ENCODE measurements at places on chromosomes 4 and X.

GRCh38 chrX:70171624-70172023 is 5.7 kb upstream of the DGAT2L6 start:
- DNase-seq = no peak

GRCh38 chrX:116272861-116273260 is 102.3 kb downstream of the AGTR2 start:
- no peak for DNase-seq

DNA sequence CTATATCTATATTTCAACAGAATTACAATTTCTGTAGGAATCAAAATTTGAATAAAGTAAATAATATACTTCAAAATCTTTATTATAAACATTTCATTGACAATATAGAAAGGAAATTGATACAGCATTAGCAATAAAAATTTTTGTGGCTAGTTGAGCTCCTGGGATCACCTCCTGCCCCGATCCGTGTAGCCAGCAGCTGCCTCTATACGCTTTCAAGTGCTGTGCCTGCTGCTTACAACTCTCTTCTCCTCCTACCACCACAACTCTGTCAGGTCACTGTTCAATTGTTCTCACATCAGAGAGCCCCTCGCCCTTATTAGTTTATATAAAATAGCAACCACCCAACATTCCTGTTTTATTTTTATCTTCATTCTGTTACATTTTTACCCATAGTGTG is 27.6 kb downstream of the INPP4B start:
- no peak for DNase-seq

DNA sequence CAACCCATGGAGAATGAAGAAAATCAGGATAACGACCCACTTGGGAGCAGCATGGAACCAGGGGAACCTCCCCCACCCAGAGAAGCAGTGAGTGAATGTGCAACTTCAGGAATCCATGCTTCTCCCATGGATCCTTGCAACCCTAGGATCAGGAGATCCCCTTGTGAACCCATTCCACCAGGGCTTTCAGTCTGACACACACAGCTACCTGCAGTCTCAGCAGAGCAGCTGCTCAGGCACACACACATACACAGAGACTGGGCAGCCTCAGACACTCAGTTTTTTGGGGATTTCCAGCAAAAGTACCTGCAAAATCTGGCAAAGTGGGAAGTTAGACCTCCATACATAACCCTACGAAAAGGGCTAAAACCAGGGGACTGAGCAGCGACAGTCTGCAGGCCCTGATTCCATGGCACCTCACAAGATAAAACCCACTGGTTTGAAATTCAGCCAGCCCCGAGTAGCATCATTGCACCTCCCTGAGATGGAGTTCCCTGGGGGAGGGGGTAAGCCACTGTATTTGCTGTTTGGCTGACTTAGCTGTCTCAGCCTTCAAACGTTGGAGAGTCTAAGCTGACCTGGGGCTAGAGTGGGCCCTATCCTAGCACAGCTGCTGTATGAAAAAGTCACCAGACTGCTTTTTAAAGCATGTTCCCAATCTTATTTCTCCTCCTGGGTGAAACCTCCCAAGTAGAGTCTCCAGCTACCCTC is 737.5 kb upstream of the NDST4 start:
- no peak for DNase-seq

- no peak for DNase-seq
Measured at GRCh38 chrX:101906136-101906796, 25.6 kb downstream of the ZMAT1 start.

DNA sequence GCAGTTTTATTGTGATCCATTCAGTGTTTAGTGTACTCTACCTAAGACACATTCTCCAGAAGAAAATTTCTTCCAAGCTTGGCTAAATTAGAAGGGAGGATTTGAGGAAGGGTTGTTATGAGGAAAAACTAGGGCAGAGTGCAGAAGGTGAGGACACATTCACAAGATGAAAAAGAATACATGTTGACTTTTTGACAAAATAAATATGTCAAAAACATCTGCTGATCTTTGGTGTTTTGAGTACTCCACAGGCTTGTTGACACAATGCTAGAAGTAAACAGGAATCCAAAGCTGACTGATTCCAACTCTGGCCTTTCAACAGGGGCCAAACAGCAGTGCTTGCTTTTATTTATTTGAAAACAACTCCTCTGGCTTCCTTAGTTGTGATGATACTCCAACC is 125.8 kb upstream of the SLC7A11 start:
- no peak for DNase-seq

GRCh38 chr4:150722908-150723362 is 141.0 kb downstream of the MAB21L2 start:
- DNase-seq = peak; percentile 56

- no peak for DNase-seq
Measured at GRCh38 chrX:50470103-50471031, at the start of gene DGKK. Gene DGKK (minus strand): TSS chrX:50470825. CDS start chrX:50470678, 147 bp downstream.

GRCh38 chrX:53294024-53294648 is 12.8 kb upstream of the IQSEC2 start:
- DNase-seq = no peak

DNA sequence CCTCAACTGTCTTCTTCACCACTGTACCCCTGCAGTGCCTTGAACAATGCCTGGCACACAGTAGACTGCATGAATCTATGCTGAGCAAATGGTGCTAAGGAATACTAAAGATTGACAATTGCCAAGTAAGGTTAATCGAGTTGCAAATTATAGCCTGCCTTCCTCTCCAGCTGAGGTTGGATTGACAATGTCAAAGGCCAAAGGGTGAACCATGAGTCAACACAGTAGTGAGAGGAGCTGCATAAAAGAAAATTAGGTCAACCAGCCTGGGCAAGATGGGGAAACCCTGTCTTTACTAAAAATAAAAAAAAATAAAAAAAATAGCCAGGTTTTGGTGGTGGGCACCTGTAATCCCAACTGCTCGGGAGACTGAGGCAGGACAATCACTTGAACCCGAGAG is 97.1 kb upstream of the BMPR1B start:
- no peak for DNase-seq

- DNase-seq = no peak
Measured at GRCh38 chrX:79036157-79036880, 91.1 kb downstream of the P2RY10 start.

- DNase-seq = no peak
Measured at GRCh38 chr4:166043801-166044200, 170.8 kb downstream of the TLL1 start.

All from Caki2 (cell line).